ENCODE measurements at places on chromosomes 1 and 21.

GRCh38 chr1:156488566-156489165 lies 11.9 kb downstream of the MEF2D start:
- DNase-seq, result no peak

DNA sequence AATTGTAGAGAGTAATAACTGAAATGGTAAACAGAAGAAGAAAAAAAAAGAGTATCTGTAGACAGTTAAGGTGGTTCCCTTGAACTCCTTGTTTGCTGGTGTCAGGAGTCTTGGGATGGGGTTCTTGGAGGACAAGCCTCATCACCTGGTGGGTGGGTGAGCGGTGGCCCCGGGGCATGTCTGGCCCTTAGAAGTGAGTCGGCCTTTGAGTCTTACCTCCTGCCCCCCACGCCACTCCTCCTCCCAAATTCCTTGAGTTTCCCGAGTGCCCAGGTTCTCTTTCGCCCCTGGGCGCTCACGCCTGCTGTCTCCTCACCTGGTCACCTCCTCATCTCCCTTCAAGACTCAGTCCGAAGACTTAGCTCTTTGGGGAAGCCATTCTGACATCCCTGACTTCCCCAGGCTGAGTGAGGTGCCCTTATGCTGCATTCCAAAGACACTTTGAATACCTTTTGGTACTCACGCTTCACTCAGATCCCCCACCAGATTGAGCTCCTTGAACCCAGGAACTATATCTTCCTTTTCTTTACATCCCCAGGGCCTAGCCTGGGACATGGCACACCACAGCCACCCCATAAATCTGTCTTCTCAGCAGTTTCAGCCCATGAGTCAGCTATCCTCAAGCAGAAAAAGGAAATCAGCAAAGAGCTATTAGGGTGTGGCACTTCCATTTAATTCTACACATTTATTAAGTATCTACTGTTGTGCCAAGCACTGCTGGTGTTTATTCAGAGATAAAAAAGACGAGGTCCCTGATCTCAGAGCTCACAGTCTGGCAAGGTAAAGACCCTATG lies 13.5 kb upstream of the IKBKE start:
- DNase-seq, result no peak

GRCh38 chr1:44571712-44572571 lies 102.3 kb downstream of the TMEM53 start:
- DNase-seq, result peak; percentile 22

GRCh38 chr1:220527279-220527907 lies 543 bp upstream of the MARK1 start:
- peak; percentile 55 for DNase-seq

GRCh38 chr1:59878370-59878769 lies 48.2 kb downstream of the CYP2J2 start:
- DNase-seq, result no peak

- DNase-seq, result peak; percentile 81
These were observed 137.8 kb downstream of the GALNT2 start for GRCh38 chr1:230204842-230205241.

DNA sequence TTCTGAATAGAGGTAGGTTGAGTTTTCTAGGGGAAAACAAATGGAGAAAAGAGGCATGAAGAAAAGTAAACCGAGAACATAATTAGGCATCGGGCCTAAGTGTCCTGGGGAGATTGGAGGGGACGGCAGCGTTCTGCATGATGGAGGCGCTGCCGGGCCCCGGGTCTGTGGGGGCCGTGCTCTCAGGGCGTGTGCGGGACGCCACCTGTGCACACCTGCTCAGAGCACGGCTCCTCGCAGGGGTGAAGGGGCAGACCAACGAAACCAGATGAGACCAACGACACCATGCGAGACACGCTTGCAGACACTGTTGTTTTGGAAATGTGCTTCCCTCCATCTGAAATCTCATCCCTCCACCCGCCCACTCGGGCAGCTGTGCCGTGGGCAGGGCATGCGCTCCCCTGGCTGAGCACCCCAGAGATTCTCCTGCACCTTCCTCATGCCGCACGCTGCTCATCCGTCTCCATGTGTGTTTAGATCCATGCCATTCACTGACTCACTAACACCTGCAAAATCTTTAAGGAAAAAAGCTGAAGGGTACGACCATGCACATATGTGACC lies 28.2 kb upstream of the TRAPPC10 start:
- no peak for DNase-seq

GRCh38 chr21:17921579-17922530 lies 102.7 kb upstream of the C21orf91 start:
- DNase-seq, result no peak

GRCh38 chr21:17673261-17674020 lies 60.7 kb upstream of the BTG3 start:
- no peak for DNase-seq

GRCh38 chr1:152182431-152182830 lies 23.4 kb upstream of the RPTN start:
- no peak for DNase-seq

GRCh38 chr1:42430286-42431135 lies 25.3 kb downstream of the ZMYND12 start:
- DNase-seq, result no peak
